NCI-H1436 treated with DMSO at 0.1 percent for 48 hours (cell line): ENCODE measurements at places on chromosomes 12 and 14.
A peak's percentile ranks its signal among the peaks of the same experiment; 100 is the strongest.

- no peak for DNase-seq
These were observed 973.2 kb downstream of the AACS start for GRCh38 chr12:126038434-126038833.

DNA sequence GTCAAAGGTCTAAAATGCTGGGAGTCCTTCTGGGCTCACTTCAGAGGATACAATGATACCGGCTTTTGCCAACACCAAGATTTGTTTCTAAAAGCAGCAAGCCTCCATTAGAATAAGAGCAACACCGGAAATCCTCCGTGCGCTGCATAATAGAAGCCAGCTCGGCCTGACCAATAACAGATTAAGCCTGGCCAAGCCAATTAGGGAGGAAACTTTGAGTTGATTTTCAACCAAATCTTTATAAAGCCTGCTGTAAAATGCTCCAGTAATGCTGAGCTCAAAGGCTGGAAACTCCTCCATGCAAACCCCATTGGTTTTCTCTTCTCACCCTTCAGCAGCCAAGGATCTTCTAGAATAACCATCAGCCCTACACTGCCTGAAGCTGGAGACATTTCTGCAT, 150.1 kb downstream of the NTF3 start:
- DNase-seq: no peak

DNA sequence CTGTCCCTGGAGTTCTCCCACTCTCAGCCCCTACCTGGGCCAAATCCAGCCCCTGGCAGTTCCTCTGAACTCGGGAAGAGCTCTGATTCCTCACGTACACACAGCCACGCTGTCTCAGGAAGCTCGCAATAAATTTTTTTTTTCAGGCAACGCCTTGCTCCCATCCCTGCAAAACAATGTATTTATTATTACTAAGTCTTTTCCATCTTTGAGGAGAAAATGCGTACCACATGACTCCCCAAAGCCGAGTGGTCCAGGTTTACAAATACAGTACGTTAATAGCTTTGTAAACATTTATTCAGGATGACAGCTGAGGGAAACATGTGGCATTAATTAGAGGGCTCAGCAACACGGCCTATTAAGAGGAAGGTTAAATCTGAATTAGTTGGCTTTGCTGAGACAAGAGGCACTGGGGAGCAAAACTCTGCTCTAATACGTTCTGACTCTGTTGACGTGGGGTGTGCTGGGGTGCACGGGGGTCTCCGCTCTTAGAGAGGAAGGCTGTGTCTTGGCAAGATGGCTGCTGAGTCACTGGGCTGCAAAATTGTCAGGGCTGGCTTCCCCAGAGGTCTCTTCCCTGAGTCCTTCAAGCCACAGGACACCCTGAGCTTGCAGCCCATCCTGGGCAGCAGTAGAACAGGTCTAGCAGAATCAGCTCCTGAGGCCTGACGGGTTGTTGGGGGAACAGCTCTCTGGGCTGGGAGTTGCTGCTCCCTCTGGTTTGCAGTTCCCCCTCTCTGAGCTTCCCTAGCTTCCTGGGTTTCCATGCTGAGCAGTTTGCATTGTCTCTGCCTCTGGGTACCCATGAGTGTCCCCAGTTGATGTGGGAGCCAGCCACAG, 185.2 kb upstream of the TBX3 start:
- peak; percentile 33 for DNase-seq

DNA sequence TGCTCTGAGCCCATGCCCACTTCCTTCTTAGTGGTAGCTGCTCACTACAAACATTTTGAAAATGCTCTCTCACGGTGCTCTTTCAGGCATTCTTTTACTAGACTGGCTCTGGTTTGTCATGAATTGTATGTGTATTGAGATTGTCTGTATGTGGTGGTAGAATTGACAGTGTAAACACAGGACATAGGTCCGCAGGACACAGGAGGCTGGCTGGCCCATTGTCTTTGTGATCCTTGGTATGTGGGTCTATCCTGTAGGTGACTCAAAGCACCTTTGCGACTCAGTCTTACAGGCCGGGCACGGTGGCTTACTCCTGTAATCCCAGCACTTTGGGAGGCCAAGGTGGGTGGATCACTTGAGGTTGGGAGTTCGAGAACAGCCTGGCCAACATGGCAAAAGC, 250.9 kb downstream of the C12orf75 start:
- DNase-seq: no peak

GRCh38 chr12:121537814-121538698, 42.8 kb downstream of the KDM2B start:
- DNase-seq: no peak

DNA sequence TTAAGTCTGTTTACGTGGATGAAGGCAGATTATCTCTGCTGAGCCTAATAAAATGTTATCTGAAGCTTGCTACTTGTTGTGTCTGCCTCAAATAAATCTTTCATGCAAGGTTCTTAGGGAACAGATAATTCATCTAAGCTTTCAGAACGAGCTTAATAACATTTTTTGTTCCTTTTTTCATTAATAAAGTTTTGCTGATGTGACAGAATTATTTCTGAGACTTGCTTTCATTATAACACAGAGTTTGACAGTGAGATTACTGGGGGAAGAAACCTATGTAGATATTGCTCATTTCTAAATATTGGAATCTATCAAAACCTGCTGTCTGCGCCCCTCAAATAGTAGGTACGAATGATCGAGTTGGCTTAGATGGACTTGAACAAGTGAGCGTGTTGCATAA, 948.7 kb upstream of the SEL1L start:
- no peak for DNase-seq

DNA sequence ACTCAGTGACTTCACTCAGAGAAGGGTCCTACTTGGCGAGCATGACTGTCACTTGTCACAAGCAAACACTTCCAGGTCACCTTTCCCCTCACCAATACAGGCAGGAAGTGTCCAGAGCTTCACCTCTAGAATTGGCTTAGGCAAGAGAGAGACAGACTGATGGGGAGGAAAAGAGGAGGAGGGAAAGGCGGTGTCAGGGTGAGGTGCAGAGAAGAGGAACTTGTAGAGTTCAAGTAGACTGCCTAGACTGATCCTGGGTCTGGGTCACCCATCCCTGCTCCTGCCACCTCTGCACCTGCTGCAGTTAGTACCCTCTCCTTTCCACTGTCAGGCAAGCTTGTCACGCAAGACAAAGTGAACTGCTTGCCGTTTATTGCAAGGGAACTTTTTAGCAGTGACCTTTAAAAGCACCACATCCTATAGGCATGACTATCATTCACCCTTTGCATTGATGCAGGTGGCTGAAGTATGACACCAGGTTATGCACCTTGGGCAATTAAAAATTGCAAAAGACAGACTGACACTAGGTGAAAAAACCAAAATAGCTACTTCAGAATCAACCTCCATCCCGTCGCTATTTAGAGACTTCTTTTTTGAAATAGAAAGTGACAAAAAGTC, 292.4 kb downstream of the SYT1 start:
- no peak for DNase-seq

- no peak for DNase-seq
These were observed 15.4 kb upstream of the ANKLE2 start for GRCh38 chr12:132776816-132777568.

DNA sequence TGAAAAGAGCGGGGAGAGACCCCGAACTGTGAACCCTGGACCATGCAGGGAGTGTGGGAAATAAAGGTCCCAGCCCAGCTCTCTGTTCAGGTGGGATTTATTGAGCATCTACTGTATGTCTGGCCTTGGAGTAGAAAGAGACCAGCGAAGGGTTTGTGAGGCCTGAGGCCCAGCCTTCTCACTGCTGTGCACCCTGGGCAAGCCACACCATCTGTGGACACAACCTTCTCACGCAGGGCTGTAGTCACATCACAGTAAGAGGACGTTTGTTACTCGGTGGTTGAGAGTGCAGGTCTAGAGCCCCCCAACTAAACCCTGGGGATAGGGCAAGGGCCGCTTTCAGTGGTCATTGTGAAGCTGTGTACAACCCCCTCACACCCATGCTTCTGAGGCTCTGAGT, 18.2 kb downstream of the FAM222A start:
- no peak for DNase-seq

GRCh38 chr12:13794706-13795105, 186.7 kb downstream of the GRIN2B start:
- DNase-seq: no peak

DNA sequence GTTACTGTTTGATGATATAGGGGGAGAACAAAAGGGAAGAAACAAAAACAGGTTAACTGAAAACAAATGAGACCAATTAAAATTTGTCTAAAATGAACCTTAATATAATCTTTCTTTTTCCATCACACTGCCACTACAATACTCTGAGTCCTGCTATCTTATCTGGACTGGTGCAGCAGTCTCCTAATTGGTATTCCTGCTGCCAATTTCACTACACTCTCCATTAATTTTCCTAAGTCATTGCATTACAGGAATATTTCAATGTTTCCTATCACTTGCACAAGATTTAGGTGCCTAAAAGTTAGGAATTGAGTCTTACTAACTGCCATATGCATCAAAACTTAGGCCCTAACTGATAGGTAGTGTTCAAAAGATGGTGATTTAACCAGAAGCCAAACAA, 884.9 kb upstream of the MGAT4C start:
- DNase-seq: no peak

- DNase-seq: no peak
These were observed 74.6 kb upstream of the PARP11 start for GRCh38 chr12:3947781-3948180.

GRCh38 chr12:124564232-124564958, 3.0 kb downstream of the NCOR2 start:
- DNase-seq: no peak
